ENCODE measurements at places on chromosomes 2 and 18.
A peak's percentile ranks its signal among the peaks of the same experiment; 100 is the strongest.

- peak; percentile 30 for DNase-seq
Measured at GRCh38 chr2:217756375-217757107, 246.3 kb downstream of the TNS1 start.

DNA sequence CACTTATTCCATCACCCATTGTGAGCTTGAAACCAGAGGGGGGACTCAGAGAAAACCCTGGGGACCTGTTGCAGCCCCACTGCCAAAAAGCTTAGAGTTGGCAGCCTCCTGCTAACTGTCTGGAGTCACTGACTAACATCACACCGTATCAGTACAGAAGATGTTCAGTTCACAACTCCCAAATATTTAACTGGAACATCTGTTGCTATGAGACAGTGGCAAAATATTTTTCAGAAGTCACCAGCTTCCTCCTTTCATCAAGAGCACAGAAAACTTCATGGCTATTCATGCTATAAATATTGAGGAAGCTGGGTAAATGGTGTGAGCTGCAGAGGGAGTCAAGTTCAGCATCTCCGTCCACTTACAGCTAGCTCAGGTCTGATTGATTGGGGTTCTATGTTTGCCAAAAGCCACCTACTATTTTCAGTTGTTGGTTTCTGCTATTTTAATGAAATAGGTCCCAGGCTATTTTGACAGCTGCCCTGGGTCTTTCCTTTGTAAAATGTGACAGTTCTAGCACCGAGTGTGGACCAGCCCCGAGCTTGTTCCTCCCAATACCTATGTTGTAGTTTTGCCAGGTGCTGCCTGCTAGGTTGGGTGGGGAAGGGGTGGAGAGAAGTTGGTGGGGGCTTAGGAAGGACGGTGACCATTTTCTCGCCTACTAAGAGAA lies 9.8 kb downstream of the TUBB6 start:
- no peak for DNase-seq

GRCh38 chr2:45643543-45644542 lies 7.6 kb upstream of the PRKCE start:
- peak; percentile 22 for DNase-seq

GRCh38 chr18:43380104-43380672 lies 102.9 kb upstream of the SYT4 start:
- DNase-seq = no peak

DNA sequence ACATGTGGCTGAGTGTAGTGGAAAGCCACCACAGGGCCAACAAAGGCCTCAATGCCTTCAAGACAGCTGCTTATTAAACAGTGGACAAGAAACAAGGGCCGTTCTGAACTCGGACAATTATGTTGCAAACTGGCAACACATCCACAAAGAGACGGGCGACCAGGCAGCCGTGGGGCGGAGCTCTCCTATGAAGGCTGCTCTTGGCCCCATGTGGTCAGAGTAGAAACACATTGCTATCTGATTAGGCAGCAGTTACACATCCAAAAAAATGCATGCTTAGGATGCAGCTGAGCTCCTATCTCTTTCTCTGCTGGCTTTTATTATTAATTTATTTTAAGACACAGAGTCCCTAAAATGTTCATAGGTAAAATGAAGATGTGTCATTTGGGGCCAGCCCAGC lies 163.4 kb downstream of the TMEM163 start:
- DNase-seq = no peak

GRCh38 chr2:54928719-54929118 lies 121.5 kb downstream of the RTN4 start:
- DNase-seq = no peak

DNA sequence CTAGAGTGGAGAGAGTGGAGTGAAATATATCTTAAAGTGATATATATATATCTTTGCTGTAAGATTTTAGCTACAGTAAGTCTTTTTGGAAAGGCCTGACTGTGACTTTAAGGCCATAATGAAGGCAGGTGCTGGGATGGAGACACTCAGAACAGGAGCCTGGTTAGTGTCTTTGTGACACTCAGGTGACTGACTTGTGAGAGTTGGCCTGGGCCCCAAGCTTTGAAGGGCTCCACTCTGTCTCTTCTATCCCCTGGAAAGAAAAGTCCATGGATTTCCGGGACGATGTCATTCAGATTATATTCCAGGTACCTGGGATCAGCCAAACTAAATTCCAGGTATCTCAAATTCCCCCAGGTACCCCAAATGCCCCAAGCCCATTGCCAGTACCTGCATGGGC lies 276.6 kb downstream of the PDE11A start:
- no peak for DNase-seq

DNA sequence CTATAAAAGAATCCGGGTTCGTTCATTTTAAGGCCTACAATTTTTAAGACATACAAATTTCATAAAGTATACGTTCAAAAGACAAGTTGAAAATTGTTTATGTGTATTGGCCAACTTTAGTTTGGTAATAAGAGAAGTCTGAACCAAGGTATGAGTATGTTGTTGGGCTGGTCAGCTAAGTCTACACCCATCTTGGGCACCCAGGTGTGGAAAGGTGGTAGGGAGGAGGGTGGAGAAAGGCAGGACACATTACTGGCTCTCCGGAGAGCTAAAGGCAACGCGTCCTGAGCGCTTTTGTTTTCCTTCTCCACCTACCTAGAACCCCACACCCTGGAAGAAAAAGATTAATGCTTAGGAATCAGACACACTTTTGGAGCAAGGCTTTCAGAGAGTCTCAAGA lies 899 bp upstream of the PELI1 start:
- no peak for DNase-seq

All from hippocampal formation (tissue), 2 donors.